Stimulated activated CD4-positive, alpha-beta T cell treated with anti-CD3 and anti-CD28 coated beads, Interleukin-15, amount 100 ng/mL, for 1 hour (primary cell): ENCODE measurements at places on chromosomes 4 and X.

GRCh38 chr4:146334862-146335449 is 120.6 kb downstream of the REELD1 start:
- DNase-seq: no peak

- DNase-seq: no peak
Measured at GRCh38 chrX:66914080-66914479, 275.2 kb upstream of the EDA2R start.

- DNase-seq: no peak
Measured at GRCh38 chr4:150906987-150907633, 108.0 kb downstream of the LRBA start.

DNA sequence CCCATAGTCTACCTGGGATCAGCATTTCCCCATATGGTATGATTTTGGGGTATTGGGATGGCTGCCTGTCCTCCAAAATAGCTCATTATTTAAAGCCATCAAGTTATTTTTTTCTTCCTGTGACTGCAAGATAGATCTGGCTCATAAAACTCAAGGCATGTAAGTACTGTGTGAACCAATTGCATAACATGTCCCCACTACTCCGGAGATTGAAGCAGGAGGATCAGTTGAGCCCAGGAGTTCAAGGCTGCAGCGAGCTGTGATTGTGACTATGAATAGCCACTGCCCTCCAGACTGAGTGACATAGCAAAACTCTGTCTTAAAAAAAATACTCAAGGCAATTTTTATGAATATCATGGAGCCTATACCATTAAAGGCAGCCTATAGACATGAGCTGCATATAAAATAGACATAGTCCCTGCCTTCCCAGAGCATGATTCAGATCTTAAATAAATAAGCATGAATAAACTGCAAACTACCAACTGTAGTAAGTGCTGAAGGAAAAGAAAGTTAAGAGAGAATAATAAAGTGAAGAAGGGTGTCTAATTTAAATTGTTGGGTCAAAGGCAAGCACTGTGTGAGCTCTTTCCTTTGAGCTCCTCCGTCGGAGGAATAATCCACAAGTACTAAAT is 16.9 kb upstream of the MMAA start:
- no peak for DNase-seq

DNA sequence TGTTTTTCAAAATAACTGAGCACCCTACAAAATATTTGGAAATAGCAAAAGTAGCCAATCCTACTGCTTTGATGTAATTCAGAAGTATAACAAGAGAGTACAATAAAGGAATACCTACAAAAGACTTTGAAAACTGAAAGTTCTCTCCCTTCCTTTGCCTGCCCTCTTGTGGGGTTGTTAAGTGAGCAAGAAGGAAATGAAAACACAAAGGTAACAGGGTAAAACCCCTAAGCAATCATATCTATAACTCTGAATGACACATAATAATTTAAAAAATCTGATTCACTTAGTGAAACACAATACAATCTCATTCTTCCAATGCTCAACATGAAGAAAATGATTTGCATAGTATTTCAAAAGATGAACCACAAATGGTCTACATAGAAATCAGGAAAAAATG is 98.2 kb downstream of the FRYL start:
- no peak for DNase-seq

GRCh38 chr4:104524026-104524425 is 29.3 kb upstream of the CXXC4 start:
- no peak for DNase-seq
